ENCODE measurements at places on chromosomes 5 and 9.

DNA sequence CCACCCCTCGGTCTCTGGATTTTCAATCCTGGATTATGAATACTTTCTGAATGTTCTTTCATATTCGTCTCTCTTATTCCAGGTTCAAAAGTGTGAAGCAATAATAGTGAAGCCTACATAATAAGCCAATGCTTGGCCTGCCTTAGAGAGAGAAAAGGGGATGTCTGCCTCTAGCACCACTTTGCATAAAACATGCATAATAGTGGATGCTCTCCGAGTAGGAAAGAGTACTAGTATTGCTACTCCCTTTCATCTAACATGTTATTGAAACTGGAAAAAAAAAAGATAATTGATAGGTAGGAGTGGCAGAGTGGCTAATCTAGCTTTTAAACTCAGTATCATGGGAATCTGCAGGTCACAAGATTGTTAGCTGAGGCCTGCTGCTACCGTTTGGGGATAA is 158.1 kb downstream of the SPATA31D1 start:
- DNase-seq, result no peak

DNA sequence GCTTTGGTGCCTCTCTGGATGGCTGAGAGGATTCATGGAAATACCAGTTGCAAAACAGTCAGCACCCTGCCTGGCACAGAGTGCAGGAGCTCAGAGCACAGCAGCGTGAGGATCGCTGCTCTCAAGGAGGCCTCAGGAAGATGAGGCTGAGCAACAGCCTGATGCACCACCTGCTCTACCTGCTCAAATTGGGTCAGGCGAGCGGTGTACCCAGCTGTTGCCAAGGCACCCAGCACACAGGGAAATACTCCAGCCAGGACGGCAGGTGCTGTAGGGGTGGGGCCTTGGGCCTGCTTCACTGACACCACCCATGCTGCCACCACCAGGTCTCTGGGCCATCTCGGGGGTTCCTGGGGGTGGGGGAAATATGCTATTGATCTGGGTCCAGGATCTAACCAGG is 4.3 kb downstream of the EEIG1 start:
- no peak for DNase-seq

GRCh38 chr5:32066448-32066847 is 107.7 kb downstream of the GOLPH3 start:
- no peak for DNase-seq

- no peak for DNase-seq
Observed at GRCh38 chr5:72857396-72857795, 40.9 kb downstream of the TNPO1 start.

GRCh38 chr5:83577036-83577636 is 105.6 kb downstream of the VCAN start:
- no peak for DNase-seq

DNA sequence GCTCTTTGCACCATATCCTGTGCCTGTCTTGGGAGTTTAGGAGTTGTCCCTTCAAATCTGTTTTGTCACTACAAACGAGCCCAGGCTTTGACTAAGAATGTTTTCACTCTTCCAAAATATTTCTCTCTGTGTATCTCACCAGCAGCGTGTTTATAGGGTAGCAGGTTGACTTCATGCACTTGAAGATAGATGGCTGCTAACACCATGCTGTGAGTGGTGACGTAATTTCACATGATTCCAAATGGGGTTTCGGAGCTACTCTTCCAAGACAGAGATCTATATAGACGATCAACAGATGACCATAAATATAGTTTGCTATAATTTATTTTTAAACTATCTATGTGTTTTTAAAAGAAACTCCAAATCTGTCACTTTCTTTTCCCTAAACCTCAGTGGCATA is 30.6 kb downstream of the RORB start:
- no peak for DNase-seq

DNA sequence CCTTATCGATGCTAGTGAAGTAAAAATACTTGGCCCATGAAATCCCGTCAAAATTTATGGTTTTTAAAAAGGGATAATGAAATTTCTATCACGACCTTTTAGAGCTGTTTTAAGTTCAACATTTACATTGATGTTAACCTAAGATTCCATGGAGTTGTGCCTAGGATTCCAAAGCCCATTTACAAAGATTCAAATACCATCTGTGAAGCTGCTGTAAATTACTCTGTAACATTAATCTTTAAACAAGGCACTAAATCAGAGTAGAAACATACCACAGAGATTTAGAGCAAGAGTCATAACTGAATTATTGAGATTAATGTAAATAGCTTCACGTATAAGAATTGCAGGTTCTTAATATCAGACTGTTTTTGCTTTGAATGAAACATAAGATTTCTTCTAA is 17.7 kb downstream of the POU5F2 start:
- no peak for DNase-seq

Data from tibial artery (tissue), 4 donors.